ENCODE measurements at places on chromosomes 7 and 10.

GRCh38 chr10:54120806-54121205 is 680.2 kb downstream of the PCDH15 start:
- no peak for DNase-seq

DNA sequence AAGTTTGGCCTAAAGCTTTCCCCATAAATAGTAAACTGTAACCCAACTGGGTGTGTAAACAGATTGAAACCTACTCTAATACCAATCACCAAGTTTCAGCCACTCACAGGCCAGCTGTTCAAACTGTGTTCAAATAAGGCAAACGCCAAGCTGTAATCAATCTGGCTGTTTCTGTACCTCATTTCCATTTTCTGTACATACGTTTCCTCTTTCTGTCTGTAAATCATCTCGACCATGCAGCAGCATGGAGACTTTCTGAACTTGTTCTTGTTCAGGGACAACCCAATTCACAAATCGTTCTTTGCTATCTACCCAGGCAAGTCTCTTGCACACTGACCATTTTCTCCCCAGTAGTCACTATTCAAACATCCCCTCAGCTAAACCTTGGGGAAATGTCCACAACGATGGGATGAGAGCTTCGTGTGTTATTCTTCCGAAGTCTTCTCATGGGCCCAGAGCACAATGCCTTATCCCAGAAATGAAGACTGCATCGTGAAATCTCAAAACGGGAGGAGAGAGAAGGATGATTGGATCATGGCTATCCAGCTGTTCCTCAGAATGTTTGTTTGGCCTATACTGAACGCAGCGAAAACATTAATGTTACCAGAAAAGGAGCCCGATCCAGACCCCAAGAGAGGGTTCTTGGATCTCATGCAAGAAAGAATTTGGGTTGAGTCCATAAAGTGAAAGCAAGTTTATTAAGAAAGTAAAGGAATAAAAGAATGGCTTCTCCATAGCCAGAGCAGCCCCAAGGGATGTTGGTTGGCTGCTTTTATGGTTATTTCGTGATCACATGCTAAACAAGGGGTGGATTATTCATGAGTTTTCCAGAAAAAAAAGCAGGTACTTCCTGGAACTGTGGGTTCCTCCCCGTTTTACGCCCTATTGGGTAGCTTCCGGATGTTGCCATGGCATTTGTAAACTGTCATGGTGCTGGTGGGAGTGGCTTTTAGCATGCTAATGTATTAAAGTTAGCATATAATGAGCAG is 86.2 kb downstream of the SLC16A9 start:
- DNase-seq: no peak

GRCh38 chr7:150408393-150409299 is 29.5 kb downstream of the ZNF775 start:
- DNase-seq: no peak

DNA sequence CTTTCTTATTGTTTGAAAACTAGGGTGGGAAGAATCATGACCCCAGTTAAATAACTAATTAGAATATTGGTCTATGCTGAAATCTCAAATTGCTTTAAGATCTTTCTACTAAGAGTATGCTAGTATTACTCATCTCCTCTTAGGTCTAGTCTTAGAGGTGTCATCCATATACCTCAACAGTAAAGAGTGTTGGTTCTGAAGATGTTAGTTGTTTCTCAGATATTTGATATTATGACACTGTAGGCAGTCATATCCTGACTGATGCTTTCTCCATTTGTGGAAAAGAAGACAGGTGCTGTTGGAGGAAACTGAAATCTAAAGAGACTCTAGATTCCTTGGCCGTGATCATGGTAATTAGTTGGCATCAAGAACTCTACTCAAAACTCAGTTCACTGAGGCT is 21.2 kb downstream of the BPGM start:
- DNase-seq: no peak

GRCh38 chr7:66930341-66930740 is 9.3 kb downstream of the TMEM248 start:
- DNase-seq: no peak

GRCh38 chr7:138161600-138162081 is 85.4 kb downstream of the AKR1D1 start:
- peak; percentile 98 for DNase-seq

GRCh38 chr10:116178086-116178605 is 94.9 kb downstream of the GFRA1 start:
- no peak for DNase-seq

DNA sequence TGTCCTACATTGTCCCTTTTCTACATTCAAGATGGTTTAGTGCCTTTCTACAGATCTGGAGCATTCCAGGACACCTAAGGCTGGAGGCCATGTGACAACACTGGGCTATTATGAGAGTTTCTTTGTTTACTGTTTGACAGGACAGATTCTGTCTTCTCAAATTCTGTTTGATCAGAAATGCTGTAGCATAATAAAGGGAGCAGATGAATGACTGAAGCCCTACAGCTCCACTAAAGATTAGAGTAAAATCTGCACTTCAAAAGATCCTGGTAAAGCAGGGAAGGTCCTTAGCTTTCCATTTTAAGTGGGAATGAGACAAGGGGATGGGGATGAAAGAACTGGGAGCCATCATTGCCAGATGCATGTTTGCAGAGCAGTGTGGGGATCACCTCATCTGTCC is 38.4 kb downstream of the TMEM229A start:
- no peak for DNase-seq

Measured in ACHN (cell line).